SK-MEL-5 (cell line): ENCODE measurements at places on chromosomes 12 and 14.
A peak's percentile ranks its signal among the peaks of the same experiment; 100 is the strongest.

- DNase-seq, result no peak
These were observed 227.9 kb downstream of the SLC25A21 start for GRCh38 chr14:36944307-36945010.

GRCh38 chr12:52084491-52085231 is 5.2 kb downstream of the SMIM41 start:
- no peak for DNase-seq

GRCh38 chr12:108136697-108137096 is 7.6 kb downstream of the WSCD2 start:
- DNase-seq, result no peak

DNA sequence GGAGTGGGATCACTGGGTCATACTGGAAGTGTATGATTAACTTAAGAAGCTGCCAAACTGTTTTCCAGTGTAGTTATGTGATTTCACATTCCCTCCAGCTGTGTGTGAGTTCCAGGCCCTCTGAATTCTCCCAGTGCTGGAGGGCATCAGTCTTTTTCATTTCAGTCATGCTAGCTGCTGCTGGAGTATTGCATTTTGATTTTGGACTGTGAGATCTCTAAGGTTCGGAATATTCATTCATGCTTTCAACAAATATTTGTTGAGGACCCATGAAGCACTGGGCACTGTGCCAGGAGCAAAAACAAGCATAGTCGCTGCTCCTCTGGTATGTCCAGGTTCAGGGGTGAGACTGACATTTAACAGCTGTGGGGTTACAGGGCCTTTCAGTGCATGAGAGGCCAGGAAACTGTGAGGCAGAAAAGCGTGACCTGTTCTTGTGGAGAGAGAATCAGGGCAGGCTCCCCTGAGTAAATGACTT is 133.2 kb downstream of the SCARB1 start:
- no peak for DNase-seq

DNA sequence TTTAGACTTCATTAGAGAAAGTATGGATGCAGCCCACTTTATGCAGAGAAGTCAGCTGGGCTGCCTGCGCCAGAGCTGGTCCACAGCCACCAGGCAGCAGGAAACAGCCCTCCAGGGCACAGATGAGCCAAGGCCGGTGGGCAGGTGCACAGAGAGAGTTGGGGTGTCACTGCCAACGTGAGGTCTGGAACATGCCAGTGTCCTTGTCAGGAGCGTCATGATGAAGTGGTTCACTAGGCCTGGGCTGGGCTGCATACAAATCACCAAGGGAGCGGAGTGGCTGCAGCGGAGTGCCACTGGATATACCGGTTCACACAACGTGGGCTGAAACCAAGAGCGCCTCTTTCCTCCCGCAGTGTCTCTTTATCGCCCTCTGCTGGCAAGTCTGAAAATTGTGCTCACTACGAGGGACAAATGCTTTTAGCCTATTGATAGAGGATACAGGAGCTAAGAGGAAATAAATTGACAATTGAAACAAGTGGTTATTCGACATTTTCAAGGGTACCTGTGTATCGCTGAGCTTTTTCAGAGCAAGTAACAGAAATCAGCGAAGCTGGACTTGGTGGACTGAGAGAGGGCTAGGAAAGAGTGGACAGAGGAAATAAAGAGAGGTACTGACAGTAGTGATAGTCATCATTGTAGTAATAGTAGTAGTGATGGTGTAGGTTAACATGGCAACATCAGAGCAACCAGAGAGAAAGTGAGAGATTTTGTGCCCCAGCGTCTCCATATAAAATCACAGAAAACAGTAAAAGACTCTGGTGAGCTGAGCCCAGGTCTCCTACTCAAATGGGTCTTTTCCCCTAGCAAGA is 52.0 kb upstream of the ITPR2 start:
- DNase-seq, result peak; percentile 88

- no peak for DNase-seq
These were observed 16.7 kb downstream of the SETD3 start for GRCh38 chr14:99463974-99464373.
